Inflammatory macrophage treated with lipopolysaccharide for 1 hour (primary cell): ENCODE measurements at places on chromosomes 6 and 20.
A peak's percentile ranks its signal among the peaks of the same experiment; 100 is the strongest.

GRCh38 chr6:56477241-56477640 is 165.4 kb downstream of the DST start:
- no peak for DNase-seq

GRCh38 chr6:167092672-167093339 is 30.1 kb upstream of the CCR6 start:
- DNase-seq, result no peak

DNA sequence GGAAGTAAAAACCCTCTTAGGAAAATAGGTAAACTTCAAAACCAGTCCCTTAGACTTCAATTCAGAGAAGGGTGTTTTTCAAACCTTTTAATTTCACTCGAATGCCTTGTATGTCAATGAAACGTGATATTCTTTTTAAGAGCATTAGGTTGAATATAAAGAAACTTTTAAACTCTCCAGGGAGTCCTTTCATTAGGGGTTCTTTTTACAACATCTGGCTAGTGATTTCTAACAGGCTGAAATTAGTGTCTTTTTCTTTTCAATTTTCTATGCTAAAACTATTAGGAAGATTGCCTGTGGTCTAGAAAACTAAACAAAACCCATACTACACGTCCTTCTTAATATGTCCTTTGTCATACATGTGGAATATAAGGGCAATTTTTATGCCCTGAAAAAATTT is 569.7 kb upstream of the CITED2 start:
- no peak for DNase-seq

- no peak for DNase-seq
Measured at GRCh38 chr6:14130435-14131075, 13.0 kb downstream of the CD83 start.

GRCh38 chr6:137002505-137002904 is 42.3 kb downstream of the IL20RA start:
- no peak for DNase-seq

DNA sequence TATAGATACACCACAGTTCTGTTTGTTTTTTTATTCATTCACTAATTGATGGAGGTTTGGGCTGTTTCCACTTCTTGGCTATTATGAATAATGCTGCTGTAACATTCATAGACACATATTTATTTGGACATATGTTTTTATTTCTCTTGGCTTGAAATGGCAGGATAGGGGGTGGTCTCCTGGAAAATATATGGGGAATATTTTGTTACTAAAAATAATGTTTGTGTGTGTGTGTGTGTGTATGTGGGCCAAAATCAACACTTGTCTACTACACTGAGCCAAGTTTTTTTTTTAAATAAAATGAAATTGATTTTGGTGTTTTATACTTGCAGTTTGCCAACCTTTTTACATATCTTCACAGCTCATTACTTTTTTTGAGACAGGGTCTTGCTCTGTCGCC is 264.4 kb upstream of the SULF2 start:
- no peak for DNase-seq

GRCh38 chr6:128558021-128558420 is 37.6 kb upstream of the PTPRK start:
- DNase-seq, result no peak

DNA sequence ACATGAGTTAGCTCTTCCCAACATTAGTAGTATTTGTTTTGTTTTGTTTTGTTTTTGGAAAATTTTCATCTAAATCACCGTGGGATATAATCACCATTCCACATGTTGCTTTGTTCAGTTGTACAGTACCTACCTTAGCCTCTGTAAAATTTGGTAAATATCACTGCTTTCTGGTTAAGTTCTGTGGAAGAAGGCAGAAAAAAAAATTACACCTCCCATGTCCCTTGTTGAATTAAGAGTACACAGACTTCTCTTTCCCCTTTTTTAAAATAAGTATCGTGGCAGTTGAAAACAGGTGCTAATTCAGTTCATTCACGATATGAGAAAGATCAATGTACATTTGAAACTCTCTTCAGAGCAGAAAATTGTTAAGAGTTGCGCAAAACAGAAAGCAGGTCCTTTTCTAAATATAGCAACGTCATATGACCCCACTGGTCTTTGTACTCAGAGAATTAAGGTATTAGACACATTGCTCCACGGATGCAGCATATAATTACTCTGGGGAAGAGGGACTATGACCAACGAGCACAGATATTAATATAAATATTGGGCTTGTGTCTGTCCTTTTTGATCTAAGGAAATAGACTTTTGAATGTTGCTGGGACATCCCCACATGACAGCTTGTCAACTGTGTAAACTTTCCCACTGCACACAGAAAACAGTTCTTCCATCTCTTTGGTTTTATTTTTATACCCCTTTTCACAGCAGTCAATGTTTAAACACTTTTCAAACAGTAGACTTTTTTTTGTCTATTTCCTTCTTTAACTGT is 58.6 kb upstream of the ZNF217 start:
- peak; percentile 34 for DNase-seq

DNA sequence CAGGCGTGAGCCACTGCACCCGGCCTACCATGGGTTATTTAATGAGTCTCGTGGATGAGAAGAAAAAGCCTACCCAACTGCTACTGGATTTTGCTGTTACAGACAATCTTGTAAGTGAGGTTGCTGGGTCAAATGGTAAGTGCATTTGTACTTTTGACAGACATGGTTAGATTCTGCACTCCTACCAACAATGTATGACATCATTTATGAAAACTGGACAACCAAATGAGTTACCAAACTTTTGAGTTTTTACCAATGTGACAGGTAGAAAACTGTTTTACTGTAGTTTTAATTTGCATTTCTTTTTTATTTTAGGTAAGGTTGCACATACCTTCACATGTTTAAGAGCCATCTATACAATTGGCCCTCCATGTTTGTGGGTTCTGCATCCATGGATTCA is 48.2 kb downstream of the PDSS2 start:
- DNase-seq, result no peak

- no peak for DNase-seq
Measured at GRCh38 chr6:161200610-161201370, 73.1 kb downstream of the AGPAT4 start.

DNA sequence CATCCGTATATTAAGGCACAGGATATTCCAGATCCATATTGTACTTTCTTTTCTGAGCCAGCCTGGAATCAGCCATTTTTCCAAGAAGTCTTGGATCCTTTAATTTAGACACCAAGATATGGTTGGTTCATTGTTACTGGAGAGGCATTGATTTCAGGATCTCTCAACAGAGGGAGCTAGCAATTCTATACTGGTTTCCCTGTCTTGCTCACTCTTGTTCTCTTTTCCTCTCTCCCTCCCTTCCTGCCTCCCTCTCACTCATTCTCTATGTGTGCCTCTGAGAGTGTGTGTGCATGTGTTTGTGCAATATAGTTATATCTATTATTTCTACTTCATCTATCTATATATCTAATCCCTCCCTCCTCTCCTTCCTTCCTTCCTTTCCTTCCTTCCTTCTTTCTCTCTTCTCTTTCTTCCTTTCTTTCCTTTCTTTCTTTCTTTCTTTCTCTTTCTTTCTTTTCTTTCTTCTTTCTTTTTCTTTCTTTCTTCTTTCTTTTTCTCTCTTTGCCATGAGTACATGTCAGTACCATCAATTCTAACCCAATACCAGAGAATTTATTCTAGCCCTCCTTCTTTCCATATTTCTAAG is 299.1 kb downstream of the EPHA7 start:
- DNase-seq, result no peak

DNA sequence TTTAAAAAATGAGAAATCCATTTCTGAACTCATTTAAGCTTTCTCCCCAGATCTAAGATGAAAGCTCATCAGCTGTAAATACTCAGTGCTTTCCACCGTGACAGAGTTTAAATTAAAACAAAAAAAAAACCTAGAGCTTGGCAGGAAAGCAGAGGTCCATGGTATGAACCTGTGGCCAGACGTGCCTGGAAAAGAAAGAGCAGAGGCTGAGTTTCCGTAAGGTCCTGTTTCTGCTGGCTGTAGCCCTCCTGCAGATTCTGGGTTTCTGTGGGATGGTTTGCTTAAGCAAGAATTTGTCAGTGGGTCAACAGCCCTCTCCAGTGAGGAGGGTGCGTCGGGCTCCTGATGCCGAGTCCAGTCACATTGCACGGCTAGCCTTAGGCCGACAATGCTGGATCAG is 383.2 kb downstream of the SAMD5 start:
- no peak for DNase-seq

GRCh38 chr6:26331218-26332073 is 33.6 kb upstream of the BTN3A2 start:
- DNase-seq, result no peak

DNA sequence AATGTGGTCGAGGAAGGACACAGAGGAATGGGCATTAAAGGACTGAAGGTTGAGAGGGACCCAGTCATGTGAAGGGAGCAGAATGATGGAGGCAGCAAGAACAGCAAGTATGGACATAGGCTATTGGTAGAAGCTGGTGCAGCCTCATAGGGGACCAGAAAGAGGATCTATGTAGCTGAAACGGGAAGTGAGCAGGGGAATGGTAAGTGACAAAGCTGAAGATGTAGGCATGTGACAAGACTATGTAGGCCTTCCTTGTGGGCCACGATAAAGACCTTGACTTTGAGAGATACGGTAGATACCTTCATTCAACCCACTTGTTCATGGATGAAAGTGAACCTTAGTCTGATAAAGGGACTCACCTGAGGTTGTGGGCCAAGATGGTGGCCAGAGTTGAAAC is 3.5 kb downstream of the CTNNBL1 start:
- DNase-seq, result peak; percentile 74

DNA sequence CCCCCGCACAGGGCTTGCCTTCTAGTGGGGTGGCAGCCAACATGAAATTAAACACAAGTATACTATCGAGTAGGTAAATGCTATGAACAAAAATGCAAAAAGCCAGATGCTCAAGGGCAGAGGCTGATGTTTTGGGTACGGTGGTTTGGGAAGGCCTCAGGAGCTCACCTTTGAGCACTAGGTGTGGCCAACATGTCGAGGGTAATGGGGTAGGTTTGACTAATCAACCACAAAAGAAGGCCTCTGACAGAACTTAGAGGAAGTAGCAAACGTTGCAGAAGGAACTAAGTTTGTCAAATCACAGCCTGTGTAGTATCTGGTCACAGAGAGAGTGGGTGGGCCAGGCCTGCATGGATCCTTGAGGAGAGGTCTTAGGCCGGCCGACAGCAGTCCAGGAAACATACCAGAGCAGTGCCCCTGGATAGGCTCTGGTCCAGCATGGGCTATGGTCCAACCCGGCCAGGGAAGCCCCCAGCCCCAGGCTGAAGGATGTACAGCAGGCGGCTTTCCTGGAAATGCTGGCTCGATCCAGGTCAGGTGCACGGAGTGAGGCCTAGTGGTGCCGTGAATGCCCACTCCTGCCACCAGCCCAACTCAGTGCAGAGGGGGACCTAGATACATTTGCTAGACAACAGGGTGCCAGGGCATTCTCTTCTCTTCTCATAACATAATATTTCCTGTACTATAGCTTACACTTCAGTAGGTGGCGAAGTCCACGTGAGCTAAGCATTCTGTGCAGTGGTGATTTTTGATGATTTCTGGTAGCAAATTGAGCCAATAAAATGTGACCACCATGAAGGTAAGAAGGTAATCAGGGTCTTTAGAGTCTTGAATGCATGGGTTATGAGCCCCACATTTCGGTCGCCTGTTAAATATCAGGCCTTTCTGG is 56.3 kb upstream of the CD93 start:
- DNase-seq, result peak; percentile 85
